ENCODE measurements at places on chromosomes 16 and 17.

DNA sequence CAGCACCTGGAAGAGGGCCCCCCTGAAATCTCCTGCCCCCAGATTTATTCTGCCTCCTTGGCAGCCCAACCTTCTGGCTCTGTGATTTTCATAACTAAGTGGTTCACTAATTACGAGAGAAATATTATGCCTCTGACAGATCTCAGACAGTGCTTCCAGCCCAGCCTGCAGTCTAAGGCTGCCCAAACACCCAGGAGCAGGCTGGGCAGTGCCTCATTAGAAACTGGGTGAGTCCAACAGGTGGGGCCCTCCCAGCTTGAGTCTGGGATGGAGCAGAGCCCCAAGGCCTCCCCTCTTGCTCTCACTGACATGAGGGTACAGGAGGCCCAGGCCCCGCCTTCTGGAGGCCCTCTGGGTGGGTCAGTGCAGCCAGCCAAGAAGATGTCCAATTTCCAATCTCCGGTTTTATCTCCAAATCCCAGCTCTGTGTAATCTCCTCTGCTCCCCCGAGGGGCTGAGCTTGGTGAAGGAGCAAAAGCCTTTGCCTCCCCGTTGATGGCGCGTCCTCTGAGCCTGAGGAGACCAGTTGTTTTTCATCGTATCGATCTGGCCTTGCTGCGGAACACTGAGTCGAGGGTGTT is 20.1 kb upstream of the ABCC3 start:
- no peak for DNase-seq

DNA sequence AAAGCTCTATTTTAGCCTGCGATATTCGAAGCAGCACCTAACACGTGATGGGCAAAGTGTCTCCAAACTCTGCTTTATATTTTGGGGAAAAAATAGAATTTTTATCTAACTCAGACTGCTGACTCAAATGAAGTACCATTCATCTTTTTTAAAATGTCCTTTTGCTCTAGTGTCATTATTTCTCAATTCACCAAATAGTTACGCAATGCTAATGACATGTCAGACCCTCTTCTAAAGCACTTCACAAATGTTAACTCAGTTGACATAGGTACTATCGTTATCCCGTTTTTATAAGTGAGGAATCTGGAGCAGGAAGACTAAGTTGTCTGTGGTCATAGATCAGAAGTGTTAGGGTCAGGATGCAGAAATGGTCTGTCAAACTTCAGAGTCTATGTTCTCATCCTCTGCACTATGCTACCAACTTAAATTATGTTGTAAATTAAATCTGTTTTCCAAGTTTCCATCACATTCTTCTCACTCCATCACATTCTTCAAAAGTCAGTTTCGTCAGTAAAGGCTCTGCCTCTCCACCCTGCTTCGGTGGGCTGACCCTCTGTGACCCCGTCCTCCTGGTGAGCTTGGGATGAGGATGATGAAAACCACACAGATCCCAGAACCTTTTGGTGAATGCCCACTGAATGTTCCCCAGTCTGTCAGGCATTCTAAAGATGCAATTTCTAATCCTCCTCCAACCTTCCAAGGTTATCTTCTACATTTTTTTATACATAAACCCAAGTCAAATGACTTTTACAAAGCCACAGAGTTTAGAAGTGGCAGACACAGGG is 102.8 kb downstream of the ADAMTS18 start:
- DNase-seq = no peak

DNA sequence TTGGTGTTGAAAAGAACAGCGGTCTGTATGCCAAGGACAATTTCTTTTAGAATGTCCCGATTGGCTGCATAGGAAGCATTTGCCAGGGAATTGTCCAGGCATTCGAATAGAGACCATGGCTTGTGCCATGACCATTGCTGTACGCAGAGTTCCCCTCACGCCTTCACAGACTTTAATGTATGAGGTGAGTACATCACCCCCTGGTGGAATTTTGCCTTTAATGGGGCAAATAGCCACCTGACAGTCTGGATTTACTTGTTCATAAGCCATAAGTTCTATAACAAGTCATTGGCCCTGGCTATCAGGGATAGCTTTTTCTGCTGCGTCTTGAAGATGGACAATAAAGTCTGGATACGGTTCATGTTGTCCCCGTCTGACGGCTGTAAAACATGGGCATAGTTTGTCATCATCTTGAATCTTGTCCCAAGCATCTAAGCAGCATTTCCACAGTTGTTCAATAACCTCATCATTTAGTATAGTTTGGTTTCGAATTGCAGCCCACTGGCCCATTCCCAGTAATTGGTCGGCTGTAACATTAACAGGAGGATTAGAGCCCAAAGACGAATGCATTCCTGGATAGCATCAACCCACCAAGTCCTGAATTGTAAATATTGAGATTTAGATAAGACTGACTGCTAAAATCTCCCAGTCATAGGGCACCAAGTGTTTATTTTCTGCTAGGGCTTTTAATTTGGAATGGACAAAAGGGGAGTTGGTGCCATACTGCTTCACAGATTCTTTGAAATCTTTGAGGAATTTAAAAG is 67.7 kb upstream of the ARL4D start:
- DNase-seq = no peak

DNA sequence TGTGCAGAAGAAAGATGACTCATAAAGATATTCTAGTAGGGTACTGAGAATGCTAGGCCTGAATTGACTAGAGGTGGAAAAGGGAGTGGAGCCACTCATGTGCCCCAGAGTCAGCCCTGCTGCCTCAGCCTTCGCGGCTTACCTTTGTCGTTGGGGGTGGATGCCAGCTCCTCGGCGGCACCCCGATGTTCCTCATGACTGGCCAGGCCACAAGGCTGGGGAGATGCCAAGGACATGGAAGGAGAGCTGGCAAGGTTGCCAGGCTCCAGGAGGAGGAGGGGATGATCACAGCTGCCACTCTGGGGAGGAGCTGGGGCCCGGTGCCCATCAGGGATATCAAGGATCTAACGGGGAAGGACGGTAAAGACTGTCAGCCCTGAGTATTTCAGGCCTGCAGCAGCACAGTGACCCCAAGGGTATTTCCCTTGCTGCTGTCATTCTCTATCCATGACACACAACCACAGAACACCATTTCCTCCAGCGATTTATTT is 9.7 kb upstream of the SLC35B1 start:
- DNase-seq = no peak

DNA sequence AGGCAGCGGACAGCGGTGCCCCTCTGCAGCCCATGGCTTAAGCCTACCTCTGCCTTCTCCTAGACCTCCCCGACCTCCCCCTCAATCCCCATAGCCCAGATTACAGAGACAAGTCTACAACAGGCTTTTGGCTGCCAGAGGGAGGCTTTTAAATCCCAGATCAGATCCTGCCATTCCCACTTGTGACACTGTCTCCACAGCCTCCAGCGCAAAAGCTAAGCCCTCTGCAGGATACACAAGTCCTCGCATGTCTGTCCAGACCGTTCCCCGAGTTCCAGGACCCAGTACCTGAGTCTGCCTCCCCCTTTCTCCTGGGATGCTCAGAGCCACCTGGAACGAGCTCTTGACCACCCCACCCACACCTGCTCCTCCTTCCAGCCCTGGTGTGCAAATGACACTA is 31.2 kb downstream of the VAC14 start:
- DNase-seq = no peak

DNA sequence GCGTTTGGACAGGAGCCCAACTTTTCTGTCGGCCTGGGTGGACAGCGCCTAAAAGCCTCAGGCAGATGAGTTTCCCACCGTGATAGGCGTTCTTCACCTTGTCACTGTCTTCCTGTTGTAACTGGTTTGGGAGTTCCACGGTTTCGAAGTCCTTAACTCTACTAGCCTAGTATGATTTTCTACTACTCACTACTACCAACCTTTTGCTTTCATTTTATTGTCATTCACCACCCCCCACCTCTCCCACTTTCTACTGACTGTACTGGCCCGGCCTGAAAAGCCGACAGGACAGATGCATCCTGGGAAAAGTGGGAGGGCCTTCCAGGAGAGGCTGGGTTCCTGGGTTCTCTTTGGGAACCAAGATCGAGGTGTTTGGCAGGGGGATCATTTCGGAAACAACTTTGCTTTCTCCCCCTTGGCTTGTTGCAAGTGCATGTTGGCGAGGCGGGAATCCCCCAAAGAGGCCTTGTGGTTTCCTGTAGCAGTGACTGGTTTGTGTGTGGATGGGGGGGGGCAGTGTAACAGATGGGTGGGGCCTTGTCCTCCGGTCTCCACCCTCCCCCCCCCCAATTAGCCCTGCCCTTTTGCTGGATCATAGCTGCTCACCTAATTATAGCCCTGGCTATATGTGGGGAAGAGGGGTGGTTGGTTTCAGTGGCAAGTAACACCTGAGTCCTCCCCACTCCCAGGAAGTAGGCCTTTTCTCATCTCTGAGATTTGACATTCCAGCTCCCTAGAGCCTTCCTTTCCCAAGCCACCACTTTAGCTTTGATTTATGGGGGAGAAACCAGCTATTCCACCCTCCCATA is 1.4 kb downstream of the EIF5A start:
- DNase-seq = peak; percentile 70

DNA sequence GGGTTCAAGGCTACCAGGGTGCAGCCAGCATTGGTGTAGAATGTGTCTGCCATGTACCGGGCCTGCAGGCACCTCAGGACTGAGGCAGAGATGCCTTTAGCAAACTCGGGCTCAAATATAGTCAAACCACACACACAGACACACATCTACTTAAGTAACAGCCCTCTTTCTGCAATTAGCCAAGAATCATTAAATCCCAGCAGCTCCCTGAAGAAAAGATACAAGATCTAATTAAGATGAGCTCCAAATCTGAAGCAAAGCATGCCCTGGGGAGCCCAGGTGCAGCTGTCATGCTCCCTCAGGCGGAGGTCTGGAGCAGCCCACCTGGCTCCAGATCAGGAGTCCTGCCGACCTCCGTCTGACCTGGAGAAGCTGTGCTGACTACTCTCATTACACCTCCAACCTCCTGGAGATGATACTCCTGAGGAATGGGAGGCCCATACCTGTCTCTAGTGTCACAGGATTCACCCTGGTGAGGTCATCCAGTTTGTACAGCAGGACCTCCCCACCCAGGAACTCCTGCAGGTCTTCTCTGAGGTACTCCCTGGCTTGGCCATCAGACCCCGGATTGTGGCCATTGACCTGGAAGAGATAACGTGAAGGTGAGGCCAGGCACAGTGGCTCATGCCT is 6.9 kb downstream of the MYO19 start:
- DNase-seq = no peak

DNA sequence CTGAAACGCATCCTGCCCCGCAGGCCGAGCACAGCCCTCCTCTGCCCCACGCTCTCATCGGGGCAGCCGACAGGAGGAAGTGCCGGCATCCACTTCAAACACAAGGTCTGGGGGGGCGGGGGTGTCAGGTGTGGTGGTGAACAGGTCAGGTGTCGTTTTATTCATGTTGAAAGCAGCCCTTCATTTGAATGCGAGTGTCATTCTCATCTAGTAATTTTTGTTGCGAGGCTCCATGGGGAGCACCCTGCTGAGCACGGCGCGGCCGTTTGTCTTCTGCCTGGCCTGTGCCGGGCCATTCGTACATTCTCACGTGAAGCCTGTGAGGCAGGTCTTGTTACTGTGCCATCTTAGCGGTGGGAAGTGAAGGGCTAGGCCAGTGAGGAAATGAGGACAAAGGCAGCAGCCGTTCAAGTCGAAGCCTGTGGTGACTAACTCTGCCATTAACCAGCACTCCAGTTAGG is 1.9 kb downstream of the ACSF3 start:
- DNase-seq = no peak

DNA sequence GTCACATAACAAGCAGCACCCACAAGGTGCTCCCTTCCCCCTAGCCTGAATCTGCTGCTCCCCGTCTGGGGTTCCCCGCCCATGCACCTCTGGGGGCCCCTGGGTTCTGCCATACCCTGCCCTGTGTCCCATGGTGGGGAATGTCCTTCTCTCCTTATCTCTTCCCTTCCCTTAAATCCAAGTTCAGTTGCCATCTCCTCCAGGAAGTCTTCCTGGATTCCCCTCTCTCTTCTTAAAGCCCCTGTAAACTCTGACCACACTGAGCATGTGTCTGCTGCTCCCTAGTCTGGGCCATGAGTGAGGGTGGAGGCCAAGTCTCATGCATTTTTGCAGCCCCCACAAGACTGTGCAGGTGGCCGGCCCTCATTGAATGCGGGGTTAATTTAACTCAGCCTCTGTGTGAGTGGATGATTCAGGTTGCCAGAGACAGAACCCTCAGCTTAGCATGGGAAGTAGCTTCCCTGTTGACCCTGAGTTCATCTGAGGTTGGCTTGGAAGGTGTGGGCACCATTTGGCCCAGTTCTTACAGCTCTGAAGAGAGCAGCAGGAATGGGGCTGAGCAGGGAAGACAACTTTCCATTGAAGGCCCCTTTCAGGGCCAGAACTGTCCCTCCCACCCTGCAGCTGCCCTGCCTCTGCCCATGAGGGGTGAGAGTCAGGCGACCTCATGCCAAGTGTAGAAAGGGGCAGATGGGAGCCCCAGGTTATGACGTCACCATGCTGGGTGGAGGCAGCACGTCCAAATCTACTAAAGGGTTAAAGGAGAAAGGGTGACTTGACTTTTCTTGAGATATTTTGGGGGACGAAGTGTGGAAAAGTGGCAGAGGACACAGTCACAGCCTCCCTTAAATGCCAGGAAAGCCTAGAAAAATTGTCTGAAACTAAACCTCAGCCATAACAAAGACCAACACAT is at the start of gene STH:
TSS of gene STH (plus strand) at position 264 of the 913 bp plus-strand sequence. CDS start at position 294, 30 bp downstream.
- no peak for DNase-seq

DNA sequence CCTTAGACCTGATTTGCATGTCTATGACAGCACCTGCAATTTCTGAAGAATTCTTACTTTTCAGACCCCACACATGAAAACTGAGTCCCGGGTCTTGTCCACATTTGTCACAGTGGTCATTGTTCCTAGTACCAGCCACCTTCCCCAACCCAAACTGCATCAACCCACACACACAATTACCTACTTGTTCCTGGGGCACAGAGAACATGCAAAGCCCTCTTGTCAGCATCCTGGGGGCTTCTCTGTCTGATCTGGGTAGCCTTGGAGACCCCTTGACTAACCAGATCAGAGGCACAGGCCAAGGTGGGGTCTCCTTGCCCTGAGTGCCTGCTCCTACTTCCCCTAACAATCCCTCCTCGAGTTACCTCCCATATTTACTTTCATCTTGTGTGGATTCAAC is 36.7 kb upstream of the PIK3R6 start:
- no peak for DNase-seq

DNA sequence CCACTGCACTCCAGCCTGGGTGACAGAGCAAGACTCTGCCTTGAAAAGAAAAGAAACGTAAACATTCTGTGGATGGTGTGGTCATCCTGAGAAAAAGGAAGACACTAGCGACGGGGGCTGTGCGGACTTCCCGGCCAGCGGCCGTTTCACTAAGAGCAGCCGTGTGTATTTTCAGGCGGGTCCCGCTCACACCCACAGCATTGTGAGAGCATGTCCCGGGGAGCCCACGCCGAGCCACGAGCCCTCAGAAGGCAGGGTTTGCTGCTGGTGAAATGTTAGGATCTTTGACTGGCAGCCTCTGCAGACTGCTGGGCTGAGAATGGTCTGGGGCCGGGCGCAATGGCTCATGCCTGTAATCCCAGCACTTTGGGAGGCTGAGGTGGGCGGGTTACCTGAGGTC is 40.3 kb downstream of the LMF1 start:
- no peak for DNase-seq

- no peak for DNase-seq
Observed at GRCh38 chr17:81162491-81162890, 2.8 kb upstream of the PVALEF start.

GRCh38 chr17:45648642-45649041 is 135.5 kb upstream of the CRHR1 start:
- no peak for DNase-seq

- no peak for DNase-seq
Observed at GRCh38 chr17:72639711-72640110, 452.8 kb downstream of the SLC39A11 start.

GRCh38 chr17:55053855-55054254 is 85.3 kb downstream of the STXBP4 start:
- DNase-seq = peak; percentile 6

- DNase-seq = no peak
Observed at GRCh38 chr17:27386206-27387075, 69.8 kb upstream of the KSR1 start.
